ENCODE measurements at places on chromosomes 11 and 22.

DNA sequence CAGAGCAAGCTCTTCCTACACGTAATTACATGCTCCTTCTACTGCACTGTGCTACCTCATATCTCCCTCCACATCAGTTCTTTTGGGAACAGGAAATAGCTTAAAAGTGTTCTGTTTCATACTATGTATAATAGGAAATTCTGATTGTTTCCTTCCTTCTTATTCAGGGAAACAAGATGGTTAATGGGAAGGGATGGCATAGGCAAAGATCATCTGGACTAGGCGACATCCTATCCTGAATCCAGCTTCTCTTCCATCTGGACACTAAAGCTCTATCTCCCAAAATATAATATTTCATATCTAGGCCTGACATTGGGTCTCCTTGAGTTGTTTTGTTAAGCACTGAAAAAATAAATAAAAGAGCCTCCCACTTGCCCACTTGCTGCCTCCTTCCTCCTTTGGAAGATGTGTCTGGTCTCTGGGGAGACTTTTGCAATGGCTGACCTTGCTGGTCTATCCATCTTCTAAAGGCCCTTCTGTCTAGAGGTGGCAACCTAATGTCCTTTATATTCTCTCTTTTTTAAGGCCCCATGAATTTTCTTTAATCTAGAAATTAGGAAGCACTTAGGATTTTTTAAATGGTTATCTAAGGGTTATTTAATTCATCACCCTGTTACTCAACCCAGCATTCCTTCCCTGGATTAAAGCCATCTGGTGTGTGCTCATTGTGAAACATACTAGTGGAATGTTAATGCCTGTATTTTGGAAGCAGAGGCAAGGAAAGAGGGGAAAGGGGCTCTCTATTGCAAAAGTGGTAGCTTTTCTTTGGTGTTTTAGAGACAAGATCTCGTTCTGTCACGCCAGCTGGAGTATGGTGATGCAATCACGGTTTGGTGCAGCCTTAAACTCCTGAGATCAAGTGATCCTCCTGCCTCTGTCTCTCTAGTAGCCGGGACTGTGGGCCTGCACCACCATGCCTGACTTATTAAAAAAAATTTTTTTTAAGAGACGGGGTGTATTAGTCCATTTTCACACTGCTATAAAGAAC is 20.6 kb downstream of the CLMP start:
- peak; percentile 81 for DNase-seq

GRCh38 chr22:20205964-20206708 is 55.3 kb upstream of the CCDC188 start:
- DNase-seq, result peak; percentile 83

- no peak for DNase-seq
Measured at GRCh38 chr11:64156235-64157011, 9.5 kb downstream of the MACROD1 start.

GRCh38 chr11:71977743-71978418 is 20.8 kb upstream of the IL18BP start:
- peak; percentile 78 for DNase-seq

DNA sequence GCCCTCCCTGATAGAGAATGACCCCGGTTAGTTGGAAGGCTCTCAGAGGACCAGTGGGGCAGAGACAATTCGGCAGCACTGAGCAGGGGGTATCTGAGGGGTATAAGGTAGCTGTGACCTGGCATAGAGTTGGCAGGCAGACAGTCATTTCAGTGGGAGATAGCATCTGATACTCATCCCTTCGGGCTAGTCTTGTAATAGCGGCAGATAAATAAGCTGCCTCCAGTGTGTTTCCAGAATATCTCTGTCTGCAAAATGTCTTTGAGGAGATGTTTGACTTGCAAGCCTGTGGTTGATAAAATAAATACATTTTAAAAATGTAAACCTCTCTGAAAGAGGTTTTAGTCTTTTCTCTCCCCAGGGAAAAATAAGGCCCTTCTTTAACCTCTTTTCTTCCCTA is 54.2 kb downstream of the TEAD1 start:
- DNase-seq, result no peak

DNA sequence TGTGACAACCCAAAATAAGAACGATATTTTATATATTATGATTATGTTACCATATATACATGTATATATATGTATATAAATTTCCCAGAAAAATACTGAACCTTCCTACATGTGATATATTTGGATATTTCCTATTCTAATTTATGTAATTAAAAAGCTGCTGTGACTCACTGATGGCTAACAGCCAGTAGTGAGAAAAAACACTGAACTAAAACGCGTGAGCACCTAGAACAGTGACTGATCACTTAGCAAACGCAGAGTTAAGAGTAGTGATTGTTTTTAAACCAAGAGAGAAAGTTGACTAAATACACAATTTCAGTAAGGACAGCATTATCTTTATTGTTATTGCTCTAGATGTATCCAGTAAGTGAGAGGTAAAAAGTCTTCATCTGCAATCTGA is 213.8 kb downstream of the TMEM135 start:
- DNase-seq, result no peak

GRCh38 chr11:88337181-88337986 is at the start of gene CTSC:
TSS of gene CTSC (minus strand) at chr11:88337736. CDS start at chr11:88337672, 64 bp downstream.
- peak; percentile 99 for DNase-seq

GRCh38 chr11:44936525-44936924 is 14.2 kb downstream of the TP53I11 start:
- peak; percentile 87 for DNase-seq

DNA sequence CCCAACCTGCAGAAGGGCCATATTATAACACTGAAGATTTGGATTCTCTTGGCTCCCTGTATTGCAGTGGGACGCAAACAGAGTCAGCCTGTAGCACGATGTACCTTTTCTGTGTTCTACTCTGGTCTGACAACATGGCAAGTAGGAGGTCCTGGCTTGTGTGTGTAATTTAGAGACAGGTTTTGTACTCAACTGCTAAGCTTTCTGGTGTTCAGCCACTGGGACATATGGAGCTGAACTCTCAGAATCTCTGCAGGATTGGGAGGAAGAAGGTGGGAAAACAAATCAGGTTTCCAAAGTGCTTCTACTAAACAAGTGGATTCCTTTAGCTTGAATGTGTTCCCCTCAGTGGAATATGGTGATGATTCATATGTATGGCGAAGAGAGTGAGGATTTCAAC is 192.5 kb upstream of the MTMR2 start:
- DNase-seq, result no peak

- no peak for DNase-seq
Measured at GRCh38 chr11:18608376-18608775, 8.8 kb downstream of the MISFA start.

- DNase-seq, result no peak
Measured at GRCh38 chr22:49323751-49324415, 503.8 kb downstream of the BRD1 start.

- no peak for DNase-seq
Measured at GRCh38 chr11:6608726-6609501, 3.1 kb downstream of the TAF10 start.

- DNase-seq, result no peak
Measured at GRCh38 chr11:122804796-122805195, 33.5 kb upstream of the CRTAM start.

- DNase-seq, result peak; percentile 69
Measured at GRCh38 chr11:93652161-93652597, 9.3 kb upstream of the CEP295 start.

DNA sequence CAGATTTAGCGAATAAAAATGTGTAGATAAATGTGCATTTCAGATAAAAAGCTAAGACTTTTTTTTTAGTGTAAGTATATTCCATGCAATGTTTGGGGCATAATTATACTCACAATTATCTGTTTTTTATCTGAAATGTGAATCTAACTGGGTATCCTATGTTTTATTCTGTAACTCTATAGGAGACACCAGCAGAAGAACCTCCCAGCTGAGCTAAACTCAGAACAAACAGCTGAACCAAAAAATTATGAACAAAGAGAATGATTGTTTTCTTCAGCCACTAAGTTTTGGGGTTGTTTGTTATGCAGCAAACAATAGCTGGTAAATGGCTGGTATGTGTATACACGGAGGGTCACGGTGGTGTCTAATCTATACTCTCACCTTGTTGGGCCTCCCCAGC is 42.9 kb downstream of the FBXO7 start:
- DNase-seq, result no peak

DNA sequence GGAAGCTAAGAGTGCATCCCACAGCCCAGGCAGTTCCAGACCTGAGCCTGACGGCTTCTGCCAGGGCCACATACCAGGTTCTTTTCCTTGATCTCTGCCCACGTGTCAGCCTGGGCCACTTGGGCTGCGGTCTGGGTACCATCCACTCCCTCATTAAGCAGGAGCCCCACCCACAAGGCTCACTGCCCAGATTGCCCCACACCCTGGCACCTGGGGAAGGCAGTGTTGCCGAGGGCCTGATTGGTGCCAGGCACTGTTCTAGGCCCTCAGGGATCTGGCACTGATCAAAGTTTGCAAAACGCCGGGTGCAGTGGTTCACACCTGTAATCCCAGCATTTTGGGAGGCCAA is 15.4 kb downstream of the GGA1 start:
- no peak for DNase-seq

- peak; percentile 37 for DNase-seq
Measured at GRCh38 chr11:15826826-15827225, 529.5 kb downstream of the SOX6 start.

DNA sequence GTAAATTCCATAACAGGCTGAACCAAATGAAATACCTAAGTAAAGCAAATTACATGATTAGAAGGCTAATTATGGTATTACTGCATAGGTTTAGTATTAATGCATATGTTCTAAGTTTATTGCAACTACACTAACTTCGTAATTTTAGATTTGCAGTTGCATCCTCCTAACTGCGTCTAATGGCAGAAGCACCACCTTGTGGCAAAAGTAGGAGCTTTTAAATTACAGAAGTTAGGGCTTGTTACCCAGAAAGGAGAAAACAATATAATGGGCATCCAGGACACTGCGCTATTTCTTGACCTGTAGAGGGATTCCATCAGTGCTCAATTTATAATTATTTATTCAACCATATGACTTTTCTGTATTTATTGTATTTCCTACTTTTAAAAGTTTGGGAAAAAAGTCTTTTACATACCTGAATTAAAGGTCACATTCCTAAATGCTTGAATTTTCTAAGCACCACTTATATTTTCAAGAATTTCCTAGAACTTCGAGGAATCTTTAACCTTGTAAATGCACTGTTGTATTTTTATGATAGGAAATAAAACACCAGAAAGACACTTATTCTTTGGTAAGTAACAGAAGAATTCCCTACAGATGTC is 16.3 kb upstream of the GPR83 start:
- DNase-seq, result peak; percentile 50

DNA sequence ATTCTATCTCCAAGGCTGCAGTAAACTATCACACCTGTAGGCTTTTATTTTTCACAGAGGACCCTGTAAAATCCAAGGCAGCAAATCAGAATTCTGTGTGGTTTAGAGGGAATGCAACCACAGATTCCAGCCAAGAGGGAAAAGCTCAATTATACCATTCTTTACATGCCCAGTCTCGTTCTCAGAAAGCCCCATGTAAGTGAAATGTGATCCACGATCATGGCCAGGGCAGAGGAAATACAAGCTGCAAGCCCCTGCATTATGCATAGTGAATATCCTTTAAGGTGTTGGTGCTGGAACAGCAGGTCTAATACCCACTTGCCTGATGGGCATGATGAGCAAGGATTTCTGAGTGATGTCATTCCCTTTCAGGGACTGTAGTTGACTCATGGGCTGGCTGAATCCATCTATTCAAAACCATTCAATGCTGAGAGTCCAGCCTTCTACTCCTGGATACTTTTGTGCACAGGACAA is 198.7 kb upstream of the MTMR2 start:
- DNase-seq, result no peak

DNA sequence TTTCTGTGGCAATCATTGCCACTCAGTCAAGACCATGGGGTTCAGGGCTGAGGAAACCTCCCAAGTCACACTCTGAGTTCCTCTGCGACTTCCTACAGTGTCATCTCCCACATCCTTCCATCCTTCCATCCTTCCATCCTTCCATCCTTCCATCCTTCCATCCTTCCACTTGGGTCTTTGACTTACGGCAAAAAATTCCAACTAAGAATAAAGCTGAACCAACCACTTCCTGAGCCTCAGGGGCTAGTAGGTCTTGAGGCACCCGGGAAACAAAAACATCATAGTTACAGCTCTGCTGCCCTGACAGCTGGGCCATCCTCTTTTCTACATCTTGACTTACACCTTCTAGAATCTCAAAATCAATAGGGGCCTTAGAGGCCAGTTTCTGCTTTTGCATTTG is 32.1 kb downstream of the EHF start:
- DNase-seq, result no peak

DNA sequence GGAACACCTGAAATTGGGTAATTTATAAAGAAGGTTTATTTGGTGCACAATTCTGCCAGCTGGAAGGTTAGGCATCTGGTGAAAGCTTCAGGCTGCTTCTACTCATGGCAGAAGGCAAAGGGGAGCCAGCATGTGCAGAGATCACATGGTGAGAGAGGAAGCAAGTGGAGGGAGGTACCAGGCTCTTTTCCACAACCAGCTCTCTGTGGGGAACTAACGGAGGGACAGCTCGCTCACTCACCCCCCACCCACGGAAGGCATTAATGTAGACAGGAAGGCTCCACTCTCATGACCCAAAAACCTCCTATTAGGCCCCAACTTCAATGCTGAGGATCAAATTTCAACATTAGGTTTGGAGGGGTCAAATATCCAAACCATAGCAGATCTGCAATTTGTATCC is 75.6 kb upstream of the ARHGAP32 start:
- no peak for DNase-seq

- DNase-seq, result peak; percentile 56
Measured at GRCh38 chr22:38953577-38954413, 3.6 kb upstream of the APOBEC3A start.

- peak; percentile 39 for DNase-seq
Measured at GRCh38 chr22:46259374-46259773, 3.8 kb downstream of the PKDREJ start.

DNA sequence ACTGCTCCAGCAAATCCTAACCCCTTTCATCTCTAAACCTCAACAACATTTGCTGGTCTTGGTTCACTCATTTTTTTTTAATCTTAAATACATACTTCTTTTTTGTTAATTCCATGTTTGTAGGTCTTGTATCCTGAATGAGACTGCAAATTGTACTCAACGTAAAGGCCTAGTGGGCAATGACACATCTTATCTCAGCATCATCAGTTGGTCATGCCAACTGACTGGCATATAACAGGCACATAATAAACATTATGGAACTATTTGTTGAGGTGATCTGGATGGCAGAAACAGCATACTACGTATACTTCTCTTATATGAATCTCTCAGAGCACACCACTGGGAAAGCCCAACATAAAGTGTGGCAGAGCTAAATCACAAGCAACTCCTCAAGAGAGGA is 116.7 kb downstream of the RBFOX2 start:
- DNase-seq, result no peak

DNA sequence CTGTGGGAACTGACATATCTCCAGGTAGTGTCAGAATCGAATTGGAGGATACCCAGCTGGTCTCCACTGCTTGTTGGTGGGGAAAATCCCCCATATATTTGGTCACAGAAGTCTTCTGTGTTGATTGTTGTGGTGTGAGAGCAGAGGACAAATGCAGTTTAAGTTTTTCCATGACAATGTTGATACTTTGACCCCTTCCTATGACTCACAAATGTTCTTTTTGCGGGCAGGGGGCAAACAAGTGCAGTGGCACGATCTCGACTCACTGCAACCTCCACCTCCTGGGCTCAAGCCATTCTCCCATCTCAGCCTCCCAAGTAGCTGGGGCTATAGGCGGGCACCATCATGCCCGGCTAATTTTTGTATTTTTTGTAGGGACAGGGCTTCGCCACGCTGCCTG is 7.4 kb upstream of the PATL1 start:
- no peak for DNase-seq

GRCh38 chr11:113673550-113674396 is 32.3 kb downstream of the TMPRSS5 start:
- DNase-seq, result no peak
